GF-D8 (cell line): ENCODE measurements at places on chromosomes 4 and X.
A peak's percentile ranks its signal among the peaks of the same experiment; 100 is the strongest.

- DNase-seq: no peak
These were observed 13.0 kb downstream of the CORIN start for GRCh38 chr4:47824840-47825239.

- no peak for DNase-seq
These were observed 6.2 kb downstream of the HNRNPD start for GRCh38 chr4:82367438-82368097.

DNA sequence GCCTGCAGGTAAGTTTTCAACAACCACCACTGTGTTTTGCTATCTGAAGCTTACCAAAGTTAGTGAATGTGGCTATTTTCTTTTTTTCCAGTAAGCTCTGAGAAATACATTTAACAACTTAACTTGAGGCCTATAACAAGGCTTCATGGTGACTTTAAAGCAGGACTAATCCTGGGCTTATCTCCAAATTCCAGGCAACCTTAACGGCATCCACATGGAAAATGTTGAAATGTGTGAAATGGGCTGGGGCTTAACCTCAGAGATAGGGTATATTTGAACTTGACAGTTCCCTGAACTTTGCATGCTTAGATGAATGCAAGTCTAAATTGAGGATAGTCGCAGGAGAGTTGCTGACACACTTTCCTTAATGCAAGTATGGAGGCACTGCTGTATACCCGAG is 539.2 kb downstream of the GALNTL6 start:
- no peak for DNase-seq

DNA sequence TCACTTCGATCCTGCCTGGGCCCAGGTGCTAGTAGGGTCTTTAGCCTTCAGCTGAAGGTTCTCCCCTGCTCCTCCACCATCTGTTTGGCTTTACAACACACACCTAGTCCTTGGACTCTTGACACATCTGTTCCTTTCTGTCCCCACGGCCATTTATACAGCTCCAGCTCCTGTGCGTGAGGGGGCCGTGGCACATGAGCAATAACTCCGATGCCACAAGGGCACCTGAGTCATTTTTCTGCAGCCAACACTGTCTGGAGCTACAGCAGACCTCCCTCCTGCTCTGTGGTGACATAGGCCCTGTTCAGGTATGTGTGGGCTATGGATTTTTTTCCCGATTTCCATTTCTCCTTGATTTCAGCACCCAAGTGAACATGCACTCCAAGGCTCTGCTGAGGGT is 44.7 kb upstream of the BCOR start:
- DNase-seq: no peak

- no peak for DNase-seq
These were observed 88.9 kb downstream of the RS1 start for GRCh38 chrX:18582910-18583493.

DNA sequence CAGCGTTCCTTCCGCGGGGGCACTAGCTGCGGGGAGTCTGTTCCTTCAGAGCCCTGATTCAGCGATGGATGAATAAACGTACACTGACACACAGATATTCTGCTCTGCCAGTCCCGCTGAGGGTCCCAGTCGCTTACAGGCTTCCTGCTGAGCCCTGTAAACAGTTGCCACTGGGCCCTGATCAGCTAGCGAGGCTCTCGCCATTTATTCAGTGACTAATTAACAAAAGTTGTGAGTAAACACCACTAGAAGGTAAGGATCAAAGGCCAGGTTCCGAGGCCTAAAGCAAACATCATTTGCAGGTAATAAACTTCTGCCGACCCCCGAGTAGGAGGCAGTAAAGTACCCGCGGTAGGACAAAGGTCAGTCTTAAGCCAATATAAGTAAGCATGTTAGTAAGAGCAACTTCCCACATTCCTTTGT is 442.6 kb upstream of the GALNT7 start:
- no peak for DNase-seq

- DNase-seq: no peak
These were observed 160.6 kb upstream of the WDFY3 start for GRCh38 chr4:85126991-85127591.

DNA sequence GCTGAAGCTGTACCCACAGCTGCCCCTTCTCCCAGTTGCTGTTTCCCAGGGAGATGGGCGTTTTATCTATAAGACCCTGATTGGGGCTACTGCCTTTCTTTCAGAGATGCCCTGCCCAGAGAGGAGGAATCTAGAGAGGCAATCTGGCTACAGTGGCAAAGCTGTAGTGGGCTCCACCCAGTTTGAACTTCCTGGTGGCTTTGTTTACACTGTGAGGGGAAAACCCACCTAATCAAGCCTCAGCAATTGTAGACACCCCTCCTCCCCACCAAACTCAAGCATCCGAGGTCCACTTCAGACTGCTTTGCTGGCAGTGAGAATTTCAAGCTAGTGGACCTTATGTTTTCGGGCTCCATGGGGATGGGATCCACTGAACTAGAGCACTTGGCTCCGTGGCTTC is 240.4 kb upstream of the AFF2 start:
- no peak for DNase-seq

- no peak for DNase-seq
These were observed 483.6 kb downstream of the BCOR start for GRCh38 chrX:39613997-39614679.

DNA sequence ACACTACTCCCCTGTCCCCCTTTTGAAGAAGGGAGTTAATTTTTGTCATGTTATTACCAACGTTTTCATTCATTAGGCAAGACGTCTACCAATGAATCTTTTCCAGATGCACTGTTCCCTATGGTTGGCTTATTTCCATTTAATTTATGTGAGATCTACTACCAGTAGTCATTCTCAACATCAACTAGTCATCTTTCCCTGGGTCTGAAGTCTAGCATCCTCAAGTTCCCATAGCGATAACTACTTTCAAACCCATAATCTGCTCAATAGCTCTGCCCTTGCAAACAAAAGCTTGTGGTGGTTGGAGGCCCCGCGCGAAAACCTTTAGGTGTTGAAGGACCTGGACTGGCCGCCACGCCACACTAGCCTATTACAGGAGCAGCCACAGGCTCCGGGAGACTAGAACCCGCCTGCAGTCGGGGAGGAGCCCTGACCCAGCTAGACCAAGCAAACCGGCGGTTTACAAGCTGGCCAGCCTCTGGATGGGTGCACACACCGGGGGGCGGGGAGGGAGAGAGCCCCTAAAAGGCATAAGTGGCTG is 746 bp downstream of the PPAT start:
- peak; percentile 30 for DNase-seq
